Activated CD4-positive, alpha-beta T cell treated with anti-CD3 and anti-CD28 coated beads, Interleukin-2, Interleukin-4, amounts not matched to agents 100 ng/mL and 50 ng/mL, durations not matched to agents 16 hours and 8 hours (primary cell): ENCODE measurements at places on chromosomes 16 and 17.
A peak's percentile ranks its signal among the peaks of the same experiment; 100 is the strongest.

GRCh38 chr17:62892870-62893338 is 73.1 kb upstream of the TANC2 start:
- peak; percentile 55 for DNase-seq

GRCh38 chr17:31609996-31610910 is 218.8 kb downstream of the RAB11FIP4 start:
- no peak for DNase-seq

DNA sequence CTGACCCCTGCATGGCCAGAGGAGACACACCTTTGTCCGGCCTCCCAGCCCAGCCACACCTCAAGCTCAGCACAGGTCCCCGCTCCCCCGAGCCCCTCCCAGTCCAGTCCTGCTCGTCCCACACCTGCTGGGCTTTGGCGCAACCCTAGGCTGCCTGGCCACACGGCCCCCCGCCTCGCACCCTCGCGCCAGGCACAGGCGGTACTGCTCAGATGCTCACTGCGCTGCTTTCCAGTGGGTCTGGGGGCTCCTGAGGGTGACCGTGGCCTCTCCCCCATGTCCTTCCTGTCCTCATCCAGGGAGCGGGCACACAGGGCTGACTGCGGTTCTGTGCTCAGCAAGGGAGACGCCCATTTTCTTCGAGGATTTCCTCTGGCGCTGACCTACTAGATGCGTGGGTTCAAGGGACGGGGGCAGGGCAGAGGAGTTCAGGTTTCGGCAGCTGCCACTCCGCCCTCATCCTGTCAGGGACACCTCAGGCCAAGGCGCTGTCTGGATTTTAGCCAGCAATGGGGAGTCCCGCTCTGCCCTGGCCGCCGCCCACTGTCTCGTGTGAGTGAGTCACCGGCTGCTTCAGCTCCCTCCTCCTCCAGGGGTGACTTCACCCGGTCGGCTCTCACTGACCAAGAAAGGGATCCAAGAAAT is 118.0 kb upstream of the ZNF469 start:
- peak; percentile 89 for DNase-seq

- peak; percentile 87 for DNase-seq
Measured at GRCh38 chr16:57810197-57811031, 8.1 kb upstream of the KIFC3 start.

DNA sequence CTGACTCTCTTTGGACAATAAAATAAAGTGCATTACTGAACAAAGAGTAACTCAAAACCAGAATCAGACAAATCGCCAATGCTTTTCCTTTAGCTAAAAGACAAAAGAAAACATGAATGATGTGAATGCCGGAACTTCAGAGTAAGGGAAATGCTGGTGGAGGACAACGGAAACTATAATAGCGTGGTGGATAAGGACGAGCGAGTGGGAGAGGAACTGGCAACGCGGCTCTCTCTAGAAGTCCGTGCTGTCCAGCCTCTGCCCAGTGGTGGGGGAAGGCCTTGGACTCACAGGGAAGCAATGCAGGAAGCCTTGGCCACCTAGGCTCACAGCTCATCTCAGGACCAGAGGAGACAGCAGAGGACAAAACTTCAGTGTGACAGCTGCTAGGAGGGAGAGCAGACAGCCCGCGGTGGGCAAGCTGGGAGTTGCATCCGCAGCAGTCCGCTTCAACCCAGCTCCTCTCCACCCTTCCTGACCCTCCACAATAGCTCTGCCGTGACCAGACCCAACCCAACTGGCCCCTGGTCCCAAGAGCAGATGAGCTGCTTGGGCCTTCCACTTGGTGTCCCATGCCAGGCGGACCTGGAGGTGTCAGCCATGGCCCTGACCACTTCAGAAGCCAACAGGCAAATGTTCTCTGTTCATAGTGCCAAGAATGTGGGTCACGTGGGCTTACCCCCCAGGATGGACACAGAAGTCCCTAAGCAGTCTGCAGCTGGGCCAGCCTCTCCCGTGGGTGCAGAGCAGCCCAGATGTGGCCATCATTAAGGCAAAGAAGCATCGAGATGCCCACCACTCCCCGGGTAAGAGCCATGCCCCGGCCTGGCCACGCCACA is 5.3 kb upstream of the FAAP100 start:
- DNase-seq = no peak

- DNase-seq = no peak
Measured at GRCh38 chr16:51565184-51565583, 414.1 kb upstream of the SALL1 start.

DNA sequence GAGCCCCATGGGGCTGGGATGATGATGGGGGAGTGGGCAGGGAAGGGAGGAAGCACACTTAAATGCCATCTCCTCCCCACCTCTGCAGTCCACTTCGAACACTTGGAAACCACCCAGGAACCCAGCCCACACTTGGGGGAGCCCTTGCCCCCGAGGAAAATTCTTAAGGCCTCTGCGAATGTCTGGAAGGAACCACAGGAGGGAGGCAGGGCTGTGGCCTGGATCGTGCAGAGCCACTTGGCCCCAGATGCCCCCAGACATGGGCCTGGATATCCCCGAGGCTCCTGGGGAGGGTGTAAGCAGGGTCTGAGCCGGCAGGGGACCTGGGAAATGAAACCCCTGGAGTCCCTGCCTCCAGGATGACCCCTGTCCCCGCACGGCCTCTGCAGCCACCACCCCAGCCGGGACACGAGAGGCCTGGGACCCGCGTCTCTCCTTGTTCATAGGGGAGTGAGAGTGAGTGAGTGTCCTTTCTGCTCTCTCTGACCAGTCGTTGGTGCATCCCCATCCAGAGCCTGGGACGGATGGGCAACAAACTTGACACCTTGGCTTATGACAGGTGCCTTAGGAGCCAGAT is 11.8 kb upstream of the MTSS2 start:
- DNase-seq = no peak

- DNase-seq = peak; percentile 20
Measured at GRCh38 chr17:67440277-67441051, 63.4 kb downstream of the PITPNC1 start.

DNA sequence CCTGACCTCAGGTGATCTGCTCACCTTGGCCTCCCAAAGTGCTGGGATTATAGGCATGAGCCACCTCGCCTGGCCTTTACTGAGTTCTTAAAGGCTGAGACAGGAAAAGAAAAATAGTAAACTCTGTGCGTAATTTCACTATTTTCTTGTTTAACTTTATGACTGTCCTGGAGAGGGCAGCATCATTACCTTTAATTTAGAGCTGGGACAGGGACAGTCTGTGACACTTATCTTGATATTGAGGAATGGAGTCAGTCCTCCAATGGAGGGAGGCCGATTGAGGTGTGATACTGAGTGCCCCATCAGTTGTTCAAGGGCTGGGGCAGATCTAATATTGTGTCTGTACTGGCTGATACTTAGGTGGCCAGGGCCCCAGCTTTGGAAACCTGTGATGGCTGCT is 21.5 kb upstream of the SPN start:
- no peak for DNase-seq

DNA sequence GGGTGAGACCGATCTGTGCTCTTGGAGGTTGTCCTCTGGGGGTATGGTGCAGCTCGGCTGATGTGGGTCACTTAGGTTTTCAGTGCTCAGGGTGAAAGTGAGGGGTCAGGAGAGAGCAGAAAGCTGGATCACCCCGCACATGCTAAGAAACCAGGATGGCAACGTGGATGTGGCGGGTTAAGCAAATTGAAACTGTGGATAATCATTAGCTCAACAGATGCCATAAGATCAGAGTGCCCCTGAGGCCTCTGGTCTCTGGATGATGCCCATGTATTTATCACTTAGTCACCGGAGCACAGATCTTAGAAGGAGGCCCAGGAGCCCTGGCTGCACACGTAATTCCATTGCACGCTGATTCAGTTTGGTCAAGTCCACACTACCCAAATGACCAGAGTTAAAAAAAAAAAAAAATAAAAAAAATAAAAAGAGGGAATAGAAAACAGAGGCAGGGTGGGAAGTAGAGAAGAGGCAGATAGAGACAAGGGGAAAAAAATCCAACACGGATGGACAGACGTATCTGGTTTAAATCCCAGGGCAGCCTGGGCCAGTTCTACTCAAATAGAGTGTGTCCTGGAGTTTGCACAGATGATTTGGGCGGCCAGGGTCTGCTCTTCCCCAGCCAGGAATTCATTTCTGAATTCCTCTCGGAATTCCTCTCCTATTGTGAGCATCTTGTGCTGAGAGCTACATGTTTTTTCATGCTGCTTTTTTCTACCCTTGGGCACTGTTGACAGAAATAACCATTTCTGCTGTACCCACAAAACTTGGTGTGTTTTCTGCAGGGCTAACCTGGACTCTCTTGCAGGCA is 378.3 kb downstream of the CPPED1 start:
- DNase-seq = no peak

- no peak for DNase-seq
Measured at GRCh38 chr17:38428643-38429371, 543 bp downstream of the ARHGAP23 start.

DNA sequence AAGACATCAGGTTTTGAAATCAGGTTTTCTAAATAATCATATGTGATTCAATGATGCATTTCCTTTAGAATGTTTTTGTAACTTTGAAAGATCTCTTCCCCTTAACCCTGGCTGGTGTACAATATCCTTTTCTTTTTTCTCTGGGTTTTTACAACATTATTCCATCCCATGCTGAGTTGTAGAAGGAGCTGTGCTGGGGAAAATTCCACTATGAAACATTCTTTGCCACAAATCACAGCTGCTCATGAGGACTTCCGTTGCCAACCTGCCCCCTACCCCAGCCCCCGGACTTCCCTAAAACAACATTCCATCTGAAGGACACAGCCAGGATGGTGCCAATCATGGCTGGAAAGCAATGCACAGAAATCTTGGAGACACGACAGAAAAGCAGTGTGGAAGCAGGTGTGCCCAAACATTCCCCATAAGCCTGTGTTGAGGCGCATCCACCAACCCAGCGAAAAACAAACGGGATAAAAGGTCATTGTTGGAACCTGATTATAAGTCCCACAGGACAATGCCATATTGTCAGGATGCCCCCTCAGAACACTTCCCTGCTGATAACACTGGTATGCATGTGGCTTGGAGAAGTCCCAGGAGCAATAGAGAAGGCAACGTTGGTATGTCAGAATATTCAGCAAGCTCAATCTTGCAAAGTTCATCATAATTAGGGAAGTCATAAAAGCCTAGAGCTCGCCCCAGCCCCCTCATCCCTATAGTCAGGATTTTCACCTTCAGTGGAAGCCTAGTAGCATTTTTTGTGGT is 475.0 kb downstream of the HS3ST3B1 start:
- DNase-seq = no peak

- no peak for DNase-seq
Measured at GRCh38 chr17:31559584-31560501, 168.4 kb downstream of the RAB11FIP4 start.

GRCh38 chr16:5323284-5324141 is 225.9 kb upstream of the EEF2KMT start:
- DNase-seq = no peak

- no peak for DNase-seq
Measured at GRCh38 chr16:15880434-15881308, 7.7 kb downstream of the CEP20 start.

GRCh38 chr16:7509963-7510601 is 177.4 kb downstream of the RBFOX1 start:
- no peak for DNase-seq

DNA sequence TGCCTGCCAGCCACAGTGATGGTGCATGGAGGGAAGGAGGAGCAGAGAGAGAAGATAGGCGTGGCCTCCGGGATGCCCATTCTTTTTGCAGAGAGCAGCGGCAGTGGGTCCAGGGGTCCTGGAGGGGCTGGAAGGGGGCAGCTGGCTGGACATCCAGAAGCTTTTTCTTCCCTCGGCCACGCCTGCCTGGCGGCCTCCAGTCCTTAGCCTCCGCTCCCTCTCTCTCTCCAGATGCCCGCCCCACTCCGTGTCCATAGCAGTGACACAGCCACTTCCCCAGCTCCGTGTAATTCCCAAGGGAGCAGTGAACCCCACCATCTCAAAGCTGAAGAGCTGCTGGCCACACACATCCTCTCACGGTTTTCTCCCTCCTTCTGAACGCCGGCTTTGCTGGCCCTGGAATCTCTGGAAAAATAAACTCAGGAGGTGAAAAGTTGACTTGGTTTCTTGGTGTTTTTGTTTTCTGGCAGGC is 26.3 kb upstream of the CDC42EP4 start:
- DNase-seq = no peak

GRCh38 chr17:6853764-6854442 is 22.4 kb upstream of the TEKT1 start:
- DNase-seq = peak; percentile 25

DNA sequence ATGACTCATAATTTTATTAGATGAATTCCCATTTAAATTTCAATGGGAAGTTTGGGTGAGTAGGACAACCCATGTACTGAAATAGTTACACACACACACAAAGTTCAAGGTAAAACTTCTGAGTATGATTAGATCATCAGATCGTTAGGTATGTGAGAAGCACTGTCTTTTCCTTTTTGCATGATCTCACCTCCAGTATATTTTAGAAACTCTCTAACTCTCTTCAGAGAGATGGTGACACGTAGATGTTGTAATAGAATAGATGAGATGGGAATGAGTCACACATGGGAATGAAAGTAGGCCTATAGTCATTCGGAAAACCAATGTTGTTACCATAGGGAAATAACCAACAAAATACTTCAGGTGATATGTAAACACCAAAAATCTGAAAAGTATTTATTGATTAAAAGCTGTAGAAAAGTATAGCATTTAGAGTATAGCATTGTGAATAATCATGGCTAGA is 22.2 kb downstream of the KRT23 start:
- peak; percentile 50 for DNase-seq

GRCh38 chr17:46848534-46848933 is 2.8 kb upstream of the WNT9B start:
- no peak for DNase-seq

- no peak for DNase-seq
Measured at GRCh38 chr17:51995797-51996403, 162.6 kb downstream of the CA10 start.

DNA sequence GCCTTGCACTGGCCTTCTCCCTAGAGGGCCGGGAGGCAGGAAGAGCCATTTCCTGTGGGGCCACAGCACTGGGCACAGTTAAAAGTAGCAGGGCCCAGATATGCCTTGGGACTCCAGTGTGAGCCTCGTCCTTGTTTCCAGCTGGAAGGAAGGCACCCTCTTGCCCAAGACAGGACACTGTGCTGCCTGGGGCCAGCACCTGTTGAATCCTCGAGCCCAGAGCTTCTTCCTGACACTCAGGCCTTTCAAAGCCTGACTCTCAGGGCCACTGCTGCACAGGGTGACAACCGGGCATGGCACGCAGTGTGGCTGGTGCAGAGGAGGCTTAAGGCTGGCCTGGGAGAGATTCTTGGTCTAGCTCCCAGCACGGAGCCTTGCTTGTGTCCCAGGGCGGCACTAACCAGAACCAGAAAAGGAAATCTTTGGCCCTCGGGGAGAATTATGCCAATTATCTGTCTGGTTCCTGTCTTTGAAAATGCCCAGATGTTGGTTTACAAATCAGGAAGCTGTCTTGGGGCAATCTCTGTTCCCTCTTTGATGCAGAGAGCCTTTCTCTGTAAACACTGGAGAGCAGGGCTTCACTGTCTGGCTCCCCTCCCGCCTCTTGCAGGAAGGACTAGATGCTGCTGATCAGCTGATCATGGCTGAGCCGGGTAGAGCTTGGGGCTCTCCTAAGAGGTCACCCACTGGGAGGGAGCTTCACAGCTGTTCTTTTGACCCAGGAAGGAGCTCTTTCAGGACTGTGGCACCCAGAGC is 11.1 kb downstream of the LDHD start:
- DNase-seq = no peak

GRCh38 chr17:32998887-32999228 is 7.2 kb downstream of the SPACA3 start:
- no peak for DNase-seq
